NCI-H748 treated with DMSO at 0.1 percent for 48 hours (cell line): ENCODE measurements at places on chromosomes 11 and 22.

DNA sequence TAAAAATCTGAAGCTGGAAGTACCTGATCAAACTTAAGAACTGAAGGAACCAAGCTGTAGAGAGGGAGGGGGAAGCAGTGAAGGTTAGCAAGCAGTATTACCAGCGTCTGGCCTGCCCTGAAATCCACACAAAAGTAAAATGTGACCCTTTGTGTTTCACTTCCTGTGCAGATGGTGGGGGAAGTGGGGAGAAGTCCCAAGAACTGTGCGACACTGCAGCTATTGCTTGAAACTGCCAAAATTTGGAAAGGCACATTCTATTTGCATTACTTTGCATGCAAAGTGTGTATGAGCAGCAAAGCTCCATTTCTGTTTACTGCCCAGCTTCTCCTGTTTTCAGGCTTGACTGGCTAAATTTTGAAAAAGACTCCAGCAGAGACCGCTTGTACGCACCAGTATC is 72.1 kb upstream of the BMAL1 start:
- no peak for DNase-seq

- no peak for DNase-seq
These were observed 106.8 kb downstream of the UVRAG start for GRCh38 chr11:75921808-75922207.

DNA sequence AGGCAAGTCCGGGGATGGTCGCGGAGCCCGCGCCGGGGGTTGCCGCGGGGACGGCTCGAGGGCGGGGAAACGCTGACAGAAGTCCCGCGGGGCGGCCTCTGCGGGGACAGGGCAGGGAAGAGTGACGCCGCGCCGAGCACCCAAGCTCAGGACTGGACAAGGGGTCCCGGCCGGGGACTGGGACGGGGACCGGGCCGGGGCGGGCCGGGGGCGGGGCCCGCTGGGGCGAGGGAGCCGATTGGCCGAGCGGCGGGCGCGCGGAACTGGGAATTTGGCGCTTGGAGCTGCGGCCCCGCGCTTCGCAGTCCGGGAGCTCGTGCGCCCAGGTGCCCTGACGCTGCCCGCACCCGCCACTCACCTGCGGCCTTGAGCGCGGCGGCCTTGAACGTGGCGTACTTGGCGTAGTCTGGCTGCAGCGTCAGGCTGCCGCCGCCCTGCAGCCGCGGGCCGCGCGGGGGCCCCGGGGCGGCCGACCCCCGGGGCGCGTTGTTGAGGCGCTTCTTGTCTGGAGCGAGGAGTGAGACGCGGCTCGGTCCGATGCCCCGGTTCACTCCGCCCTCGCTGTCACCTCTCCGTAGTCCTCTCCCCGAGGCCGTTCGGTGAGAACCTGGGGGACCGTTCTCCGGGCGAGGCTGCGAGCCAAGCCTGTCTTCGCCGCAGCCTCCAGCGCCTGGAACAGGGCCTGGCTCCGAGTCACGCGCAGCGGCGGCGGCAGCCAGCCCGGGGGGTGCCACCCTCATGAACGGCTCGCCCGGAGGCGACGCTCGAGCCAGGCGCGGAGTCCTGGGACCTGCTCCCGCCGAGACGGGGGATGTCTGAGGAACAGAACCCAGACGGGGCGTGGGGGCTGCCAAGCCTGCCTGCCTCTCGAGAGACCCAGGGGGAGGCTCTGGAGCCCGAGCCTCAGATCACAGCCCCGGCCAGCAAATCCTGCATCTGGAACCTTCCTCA is 4.5 kb downstream of the SHISA8 start:
- no peak for DNase-seq

DNA sequence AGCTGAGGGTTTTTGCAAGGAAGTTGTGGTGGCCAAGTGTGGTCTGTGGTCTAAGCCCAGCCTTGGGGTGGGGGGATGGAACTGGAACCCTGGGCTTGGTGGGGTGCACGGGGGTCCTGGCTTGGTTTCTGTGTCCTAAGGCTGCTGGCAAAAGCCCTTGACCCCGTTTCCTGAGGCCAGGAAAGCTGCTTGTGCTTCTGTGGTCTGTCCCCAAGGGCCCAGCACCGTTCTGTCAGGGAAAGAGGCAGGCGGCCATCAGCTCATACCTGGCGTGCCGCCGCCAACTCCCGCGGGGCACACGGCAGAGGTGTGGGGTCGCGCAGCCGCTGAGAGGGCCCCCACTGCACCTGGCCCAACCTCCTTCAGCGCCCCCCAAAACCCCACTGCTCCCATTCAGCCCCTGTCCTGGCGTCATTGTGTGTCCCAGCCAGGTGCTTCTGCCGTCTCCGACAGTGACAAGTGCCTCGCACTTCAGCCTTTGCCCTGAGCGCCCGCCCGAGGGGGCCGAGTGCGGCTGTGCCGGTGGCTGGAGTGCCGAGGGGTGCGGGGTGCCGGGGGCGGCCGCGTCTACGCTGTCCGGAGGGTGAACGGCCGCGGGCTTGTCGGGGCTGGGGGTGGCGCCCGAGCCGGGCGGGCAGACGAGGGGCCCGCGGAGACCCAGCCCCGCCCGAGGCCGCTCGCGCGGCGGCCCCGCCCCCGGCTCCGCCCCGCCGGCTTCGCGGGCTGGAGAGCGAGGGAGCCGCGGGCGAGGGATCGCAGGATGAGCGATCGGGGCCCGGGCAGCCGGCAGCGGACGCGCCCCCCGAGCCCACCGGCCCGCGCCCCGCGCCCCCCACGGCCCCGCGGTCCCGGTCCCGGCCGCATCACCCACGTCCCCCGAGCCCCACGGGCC is at the start of gene CNIH2:
TSS of gene CNIH2 (plus strand) at position 705 of the 892 bp plus-strand sequence. CDS start 282 bp downstream, outside the sequence.
- no peak for DNase-seq

DNA sequence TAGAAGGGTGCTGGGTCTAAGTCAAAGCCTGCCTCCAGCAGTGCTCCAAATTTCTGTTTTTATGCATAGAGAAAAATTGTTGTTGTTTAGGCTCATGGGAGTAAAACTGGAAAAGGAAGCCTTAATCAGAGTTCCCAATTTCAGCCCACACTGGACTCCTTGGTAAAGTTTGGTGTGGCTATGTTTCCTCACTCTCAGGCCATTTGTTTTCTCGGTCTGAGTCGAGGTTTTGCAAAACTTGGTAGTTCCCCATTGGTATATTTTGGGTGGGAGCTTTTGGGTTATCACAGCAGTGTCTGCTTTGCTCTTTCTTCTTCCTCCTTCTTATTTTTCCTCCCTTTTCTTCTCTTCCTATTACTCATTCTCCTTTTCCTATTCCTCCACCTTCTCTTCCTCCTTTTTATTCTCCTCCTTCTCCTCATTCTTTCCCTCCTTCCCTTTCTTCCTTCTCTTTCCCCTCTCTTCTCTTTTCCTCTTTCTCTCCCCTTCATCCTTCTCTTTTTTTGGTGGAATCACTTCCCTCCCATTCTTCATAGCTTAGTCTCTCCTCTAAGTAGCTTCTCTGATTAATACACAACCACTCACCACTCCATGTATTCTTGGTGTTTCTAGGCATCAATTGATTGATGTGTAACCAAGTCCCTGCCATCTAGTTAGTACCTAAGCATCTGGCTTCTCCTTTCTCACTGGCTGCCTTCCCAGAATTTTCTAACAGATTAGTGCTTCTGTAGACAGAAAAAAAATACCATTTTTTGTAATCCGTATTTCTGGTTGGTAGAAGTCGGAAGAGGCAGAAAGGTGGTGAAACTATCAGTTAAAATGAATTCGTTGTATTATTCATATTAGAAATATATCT is 10.1 kb downstream of the SLC5A1 start:
- DNase-seq, result no peak

GRCh38 chr11:29351301-29351873 is 665.4 kb downstream of the KCNA4 start:
- no peak for DNase-seq

GRCh38 chr22:21858025-21858764 is 9.2 kb downstream of the MAPK1 start:
- no peak for DNase-seq

GRCh38 chr22:37210041-37210803 is 2.1 kb downstream of the SSTR3 start:
- DNase-seq, result no peak

GRCh38 chr11:128575174-128575960 is 12.0 kb downstream of the ETS1 start:
- no peak for DNase-seq

DNA sequence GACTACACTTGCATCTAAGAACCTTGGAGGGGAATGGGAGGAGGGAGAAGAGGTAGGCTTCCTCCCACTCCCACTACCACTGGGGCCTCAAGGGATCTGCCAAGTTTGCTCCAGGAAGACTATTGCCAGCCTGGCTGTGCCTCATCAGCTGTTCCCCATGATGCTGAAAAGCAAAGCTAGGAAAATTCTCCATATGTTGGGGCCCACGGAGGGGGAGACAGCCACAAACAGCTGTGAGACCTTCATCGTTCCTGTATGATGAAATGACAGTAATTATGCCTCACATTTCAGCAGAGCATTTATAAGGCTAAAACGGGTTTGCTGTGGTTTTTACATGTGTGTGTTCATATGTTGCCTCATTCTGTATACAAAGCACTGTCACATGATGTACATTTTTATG is 6.7 kb downstream of the DSCAML1 start:
- no peak for DNase-seq

GRCh38 chr22:46401370-46401769 is 65.9 kb downstream of the TRMU start:
- DNase-seq, result no peak

- DNase-seq, result no peak
These were observed 6.2 kb downstream of the SCN2B start for GRCh38 chr11:118170231-118170630.

DNA sequence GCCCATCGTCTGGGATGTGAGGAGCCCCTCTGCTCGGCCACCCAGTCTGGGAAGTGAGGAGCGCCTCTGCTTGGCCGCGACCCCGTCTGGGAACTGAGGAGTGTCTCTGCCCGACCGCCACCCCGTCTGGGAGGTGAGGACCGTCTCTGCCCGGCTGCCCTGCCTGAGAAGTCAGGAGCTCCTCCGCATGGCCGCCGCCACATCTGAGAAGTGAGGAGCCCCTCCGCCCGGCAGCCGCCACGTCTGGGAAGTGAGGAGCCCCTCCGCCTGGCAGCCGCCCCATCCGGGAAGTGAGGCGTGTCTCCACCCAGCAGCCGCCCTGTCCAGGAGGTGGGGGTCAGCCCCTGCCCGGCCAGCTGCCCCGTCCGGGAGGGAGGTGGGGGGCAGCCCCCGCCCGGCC is 5.8 kb upstream of the OR5M8 start:
- no peak for DNase-seq

DNA sequence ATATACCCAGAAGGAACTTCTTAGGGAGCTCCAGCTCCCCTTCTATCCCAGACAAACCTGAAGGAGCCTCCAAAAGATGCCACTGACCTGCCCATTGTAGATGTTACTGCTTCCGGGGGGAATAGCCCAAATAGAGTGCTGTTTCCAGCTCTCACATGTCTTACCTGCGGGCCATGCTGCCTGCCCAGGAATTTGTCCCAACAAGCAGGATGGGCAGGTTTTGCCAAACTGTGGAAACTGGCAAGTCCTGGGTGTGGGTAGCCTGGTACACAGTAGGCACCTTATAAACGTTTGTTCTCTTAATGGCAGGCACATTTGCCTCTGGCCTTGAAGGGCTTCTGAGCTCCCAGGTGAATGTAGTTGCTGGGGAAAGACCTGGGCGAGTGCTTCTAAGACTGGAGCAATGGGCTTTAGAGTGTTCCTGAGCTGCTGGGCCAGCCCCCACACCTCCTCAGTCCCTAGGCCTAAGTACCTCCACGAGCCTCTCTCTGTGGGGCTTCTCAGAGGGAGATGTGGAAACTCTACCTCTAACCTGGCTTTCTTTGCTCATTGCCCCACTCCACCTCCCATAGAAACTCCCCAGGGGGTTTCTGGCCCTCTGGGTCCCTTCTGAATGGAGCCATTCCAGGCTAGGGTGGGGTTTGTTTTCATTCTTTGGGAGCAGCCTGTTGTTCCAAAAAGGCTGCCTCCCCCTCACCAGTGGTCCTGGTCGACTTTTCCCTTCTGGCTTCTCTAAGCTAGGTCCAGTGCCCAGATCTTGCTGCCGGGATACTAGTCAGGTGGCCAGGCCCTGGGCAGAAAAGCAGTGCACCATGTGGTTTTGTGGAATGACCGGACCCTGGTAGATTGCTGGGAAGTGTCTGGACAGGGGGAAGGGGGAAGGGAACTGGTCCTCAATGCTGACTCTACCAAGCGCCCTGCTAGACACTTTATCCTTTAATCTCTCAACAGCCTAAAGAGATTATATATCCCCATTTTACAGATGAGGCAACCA is 37.2 kb downstream of the LIMK2 start:
- no peak for DNase-seq

- no peak for DNase-seq
These were observed 400.8 kb downstream of the SOX6 start for GRCh38 chr11:15955595-15955994.

DNA sequence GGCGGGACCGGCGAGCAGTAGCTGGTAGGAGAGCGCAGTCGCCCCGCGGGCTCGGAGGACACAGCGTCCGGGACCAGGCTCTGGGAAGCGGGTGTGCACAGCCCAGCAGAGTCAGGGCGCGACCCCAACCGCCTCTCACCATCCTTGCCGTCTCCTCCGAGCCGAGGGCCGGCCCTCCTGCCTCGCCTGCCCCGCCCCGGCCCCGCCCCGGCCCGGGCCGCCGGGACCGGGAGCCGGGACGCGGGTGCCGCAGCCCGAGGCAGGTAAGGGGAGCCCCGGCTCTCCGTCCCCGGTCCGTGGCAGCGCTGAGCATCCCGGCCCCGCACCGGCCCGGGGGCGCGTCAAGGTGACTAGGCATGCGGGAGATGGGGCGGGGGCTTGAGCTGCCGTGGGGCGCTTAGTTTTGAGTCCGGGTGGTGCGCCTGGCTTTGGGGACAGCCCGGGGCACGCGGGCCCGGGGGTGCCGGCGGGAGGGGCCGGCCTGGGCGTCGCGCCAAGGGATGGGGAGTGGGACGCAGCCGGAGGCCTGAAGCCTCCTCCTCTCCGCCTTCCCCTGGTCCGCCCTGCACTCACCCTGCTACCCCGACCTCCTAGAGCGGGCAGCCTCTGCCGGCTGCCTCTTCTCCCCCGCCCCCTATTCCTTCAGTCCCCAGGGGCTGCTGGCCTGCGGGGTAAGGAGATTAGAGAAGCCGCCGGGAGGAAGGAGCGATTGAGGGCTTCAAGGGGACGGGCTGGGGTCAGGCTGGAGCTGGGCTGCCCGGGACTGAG is at the start of gene ABCG4:
TSS of gene ABCG4 (plus strand) at position 35 of the 768 bp plus-strand sequence. CDS start 914 bp downstream, outside the sequence.
- DNase-seq, result no peak
